Upper lobe of right lung (tissue), 1 donor: ENCODE measurements at places on chromosomes 11 and 22. TPM values are rescaled to one million over a fixed set of nuclear protein-coding genes. Genes with fewer than 3 reads are reported as not detected.

- no peaks in the 10 kb centered on the region for H3K36me3 ChIP-seq
- H3K27ac ChIP-seq: no peak overlapping the region
- H3K4me3 ChIP-seq: no peak overlapping the region
- H3K27me3 ChIP-seq: no peaks in the 10 kb centered on the region
These were observed 21.3 kb downstream of the ST14 start for GRCh38 chr11:130180896-130181294.

DNA sequence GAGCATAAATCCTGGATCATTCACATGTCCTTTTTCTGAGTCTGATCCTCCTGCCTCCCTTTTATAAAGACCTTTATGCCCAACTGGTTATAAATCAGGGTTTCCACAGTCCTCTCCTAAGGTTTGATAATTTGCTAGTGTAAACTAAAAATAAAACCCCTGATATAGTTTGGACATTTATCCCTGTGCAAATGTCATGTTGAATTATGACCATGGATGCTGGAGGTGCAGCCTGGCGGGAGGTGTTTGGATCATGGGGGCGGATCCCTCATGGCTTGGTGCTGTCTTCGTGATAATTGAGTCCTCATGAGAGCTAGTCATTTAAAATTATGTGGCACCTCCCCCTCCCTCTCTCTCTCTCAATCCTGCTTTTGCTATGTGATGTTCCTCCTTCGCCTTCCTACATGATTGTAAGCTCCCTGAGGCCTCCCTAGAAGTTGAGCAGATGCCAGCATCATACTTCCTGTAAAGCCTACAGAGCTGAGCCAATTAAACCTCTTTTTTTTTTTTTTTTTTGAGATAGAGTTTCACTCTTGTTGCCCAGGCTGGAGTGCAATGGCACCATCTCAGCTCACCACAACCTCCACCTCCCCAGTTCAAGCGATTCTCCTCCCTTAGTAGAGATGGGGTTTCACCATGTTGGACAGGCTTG is 9.6 kb upstream of the MTCH2 start:
- H3K27me3 ChIP-seq: no peaks in the 10 kb centered on the region
- no peak overlapping the region for H3K27ac ChIP-seq
- H3K4me1 ChIP-seq: no peaks in the 10 kb centered on the region
- H3K4me3 ChIP-seq: no peak overlapping the region
- no peak for DNase-seq

- H3K27ac ChIP-seq: no peak overlapping the region
- H3K36me3 ChIP-seq: no peaks in the 10 kb centered on the region
These were observed 99.8 kb downstream of the CTTN start for GRCh38 chr11:70498171-70498571.

DNA sequence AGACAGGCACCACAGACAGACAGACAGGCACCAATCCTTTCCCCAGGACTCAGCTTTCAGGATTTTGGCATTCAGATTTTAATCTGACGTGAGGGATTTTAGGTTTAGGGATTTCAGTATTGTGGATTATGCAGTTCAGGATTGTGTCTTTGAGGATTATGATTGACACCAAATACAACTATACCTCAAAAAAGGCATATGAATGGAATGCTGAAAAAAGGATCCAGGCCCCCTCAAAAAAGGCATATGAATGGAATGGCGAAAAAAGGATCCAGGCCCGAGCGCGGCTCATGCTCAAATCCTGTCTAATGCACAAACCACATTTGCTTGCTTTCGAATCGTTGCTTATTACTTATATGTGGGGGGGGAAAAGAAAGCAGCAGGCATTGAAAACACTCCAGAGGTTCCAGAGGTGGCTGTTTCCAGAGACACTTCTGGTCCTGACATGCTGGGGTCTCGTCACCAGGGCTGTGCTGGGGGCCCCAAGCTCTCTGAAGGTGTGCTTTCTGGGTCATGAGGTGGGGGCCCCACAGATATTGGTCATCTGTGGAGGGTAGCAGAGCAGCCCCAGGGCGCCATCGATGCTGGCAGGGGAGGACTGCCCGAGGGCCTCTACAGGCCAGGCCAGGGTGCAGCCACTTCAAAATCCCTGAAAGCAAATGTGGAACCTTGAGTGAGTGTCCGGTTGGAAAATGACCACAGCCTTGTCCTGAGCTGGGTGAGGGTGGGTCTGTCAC is 16.8 kb upstream of the OSBPL5 start:
- no peaks in the 10 kb centered on the region for H3K4me1 ChIP-seq
- no peak overlapping the region for H3K4me3 ChIP-seq
- no peaks in the 10 kb centered on the region for H3K36me3 ChIP-seq
- H3K27ac ChIP-seq: no peak overlapping the region

The KDM4D gene
- total RNA-seq: 0.52 TPM

The POLDIP3 gene
- total RNA-seq: 66.9 TPM

The OR10A2 gene
- total RNA-seq: not detected

The ANO5 gene
- 5.9 TPM for total RNA-seq
